ENCODE measurements at places on chromosomes 13 and 19.

DNA sequence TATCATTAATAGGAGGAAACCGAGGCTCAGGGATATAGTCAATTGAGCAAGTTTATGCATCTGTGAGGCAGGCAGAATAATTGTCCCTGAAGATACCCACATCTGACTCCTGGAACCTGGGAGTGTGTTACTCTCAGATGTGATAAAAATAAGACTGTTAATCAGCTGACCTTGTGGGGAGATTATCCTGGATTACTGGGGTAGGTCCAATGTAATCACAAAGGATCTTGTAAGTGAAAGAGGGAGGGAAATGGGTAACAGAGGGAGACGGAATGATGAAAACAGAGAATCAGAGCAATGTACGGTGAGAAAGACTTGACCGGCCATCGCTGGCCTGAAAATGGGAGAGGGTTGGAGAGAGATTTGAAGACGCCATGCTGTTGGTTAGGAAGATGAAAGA is 3.2 kb upstream of the EDDM13 start:
- no peak for DNase-seq

- no peak for DNase-seq
Measured at GRCh38 chr19:46022061-46022430, 807 bp downstream of the PGLYRP1 start.

DNA sequence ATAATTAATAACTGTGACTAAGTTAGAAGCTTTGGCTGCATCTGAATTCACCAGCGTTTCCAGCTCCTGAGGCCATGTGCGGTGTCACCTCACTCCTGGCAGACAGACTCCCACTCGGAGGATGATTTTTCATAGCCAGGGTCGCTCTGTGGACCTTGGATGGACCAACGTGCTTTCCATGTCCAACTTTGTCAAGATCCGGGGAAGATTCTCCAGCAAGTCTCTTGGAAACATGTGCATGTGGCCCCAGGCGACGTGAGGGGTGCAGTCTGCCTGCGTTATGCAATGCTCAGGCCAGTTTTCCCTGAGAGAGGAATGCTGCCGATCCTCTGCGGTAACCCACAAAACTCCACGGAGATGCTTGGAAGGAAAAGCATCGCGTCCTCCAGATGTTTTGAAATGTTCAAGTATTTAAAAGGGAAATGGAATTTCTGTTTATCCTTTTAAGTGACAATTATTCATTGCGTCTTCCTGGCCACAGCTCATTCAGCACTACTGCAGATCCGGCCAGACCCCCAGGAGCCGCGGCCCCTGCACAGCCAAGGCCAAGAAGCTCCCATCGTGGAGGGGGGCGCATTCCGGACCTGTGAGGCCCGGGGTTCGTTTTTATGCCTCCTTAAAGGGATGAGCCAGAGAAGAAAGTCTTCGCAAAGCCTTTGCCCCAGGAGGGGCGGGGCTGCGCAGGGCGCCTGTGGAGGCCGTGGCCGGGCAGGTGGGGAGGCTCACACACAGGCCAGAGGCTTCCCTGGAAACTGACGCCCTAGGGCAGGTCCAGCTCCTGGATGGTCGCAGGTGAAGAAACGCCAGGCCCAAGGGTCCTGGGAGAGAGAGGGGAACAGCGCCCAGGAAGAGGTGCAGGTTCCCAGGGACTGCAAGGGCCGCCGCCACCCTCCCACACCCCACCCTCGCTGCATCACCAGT is 46.0 kb downstream of the C13orf46 start:
- no peak for DNase-seq

- DNase-seq: peak; percentile 100
Measured at GRCh38 chr19:16628183-16628983, at the start of gene MED26. TSS of gene MED26 (minus strand) at chr19:16628204. CDS start at chr19:16627943, 261 bp downstream.

DNA sequence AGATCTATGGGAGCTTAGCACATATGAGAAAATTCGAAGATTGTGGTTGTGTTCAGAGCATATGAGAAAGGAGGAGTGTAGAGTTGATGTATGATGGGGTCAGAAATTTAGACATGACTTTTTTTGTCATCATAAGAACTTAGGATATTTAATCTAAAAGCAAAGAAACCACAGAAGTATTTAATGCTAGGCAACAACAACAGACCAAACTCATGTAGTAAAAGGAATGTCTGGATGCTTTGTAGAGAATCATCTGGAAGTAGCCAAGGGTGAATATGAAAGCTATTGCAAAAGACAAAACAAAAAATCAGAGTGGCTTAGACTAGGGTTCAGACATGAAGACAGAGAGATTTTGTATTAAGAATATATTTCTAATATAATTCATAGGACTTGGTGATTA is 190.3 kb downstream of the SLITRK1 start:
- DNase-seq: no peak

- DNase-seq: no peak
Measured at GRCh38 chr19:42816894-42817293, 51.4 kb upstream of the PSG8 start.

GRCh38 chr13:66195238-66195637 is 1034.9 kb downstream of the PCDH9 start:
- DNase-seq: no peak

GRCh38 chr19:623974-624373 is 9.4 kb downstream of the POLRMT start:
- no peak for DNase-seq

Data from SK-N-SH (cell line).